ENCODE measurements at places on chromosomes 3 and 15.

GRCh38 chr3:112774293-112774926 is 72.3 kb downstream of the CD200R1L start:
- DNase-seq = no peak

GRCh38 chr3:73727854-73728253 is 103.1 kb upstream of the PDZRN3 start:
- DNase-seq = no peak

GRCh38 chr3:179369621-179370020 is 22.1 kb downstream of the MFN1 start:
- DNase-seq = no peak

- no peak for DNase-seq
Observed at GRCh38 chr3:197873329-197873728, 76.7 kb upstream of the RPL35A start.

DNA sequence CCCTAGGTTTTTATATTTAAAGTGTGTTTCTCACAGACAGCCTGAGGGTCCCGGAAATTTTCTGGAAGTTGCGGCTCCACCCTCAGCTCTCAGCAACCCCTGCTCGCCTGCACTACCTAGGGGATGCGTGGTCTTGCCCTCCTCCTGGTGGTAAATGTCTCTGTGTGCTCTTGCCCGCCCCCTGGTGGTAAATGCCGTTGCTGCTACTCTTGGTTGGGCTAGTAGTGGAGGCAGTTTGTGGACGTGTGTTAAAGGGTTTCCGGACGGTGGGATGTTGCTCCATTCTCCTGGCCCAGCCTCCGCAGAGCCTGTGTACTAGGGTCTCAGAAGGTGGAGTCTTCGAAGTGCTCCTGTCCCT is 27.4 kb downstream of the STOML1 start:
- peak; percentile 92 for DNase-seq

DNA sequence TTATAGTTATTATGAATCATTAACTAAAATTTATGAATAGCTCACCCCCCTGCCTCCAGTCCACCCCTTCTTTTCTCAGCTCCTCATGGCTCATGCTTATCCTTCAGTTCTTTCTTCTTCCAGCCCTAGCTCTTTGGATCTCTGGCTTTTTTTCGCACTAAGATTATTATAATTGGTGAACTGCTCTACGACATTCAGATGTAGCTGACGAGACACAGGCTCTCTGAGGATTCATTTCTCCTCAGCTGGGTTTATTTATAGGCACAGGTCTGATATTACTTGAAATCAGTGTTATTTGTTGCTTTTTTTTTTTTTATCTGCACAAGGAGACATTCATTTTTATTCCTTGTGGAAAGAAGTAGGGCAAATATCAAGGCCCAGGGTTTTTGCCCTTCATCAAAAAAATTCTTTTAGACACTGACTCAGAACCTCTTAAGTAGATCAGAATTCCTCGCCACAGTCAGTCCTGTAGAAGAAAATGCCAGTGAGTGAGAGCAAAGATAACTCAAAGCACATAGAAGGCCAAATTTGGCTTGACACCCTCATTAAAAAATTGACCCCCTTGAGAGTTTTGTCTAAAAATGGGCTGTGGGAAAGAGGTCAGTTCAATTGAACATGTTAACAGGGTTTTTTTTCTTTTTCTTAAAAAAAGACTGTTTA is 106.6 kb downstream of the MYH15 start:
- DNase-seq = no peak

- DNase-seq = no peak
Observed at GRCh38 chr3:87507753-87508152, 231.4 kb upstream of the POU1F1 start.

GRCh38 chr15:59406446-59406845 is 31.5 kb upstream of the FAM81A start:
- DNase-seq = no peak

GRCh38 chr3:194075802-194076460 is 60.0 kb upstream of the HES1 start:
- DNase-seq = no peak
